NCI-H187 treated with DMSO at 0.1 percent for 48 hours (cell line): ENCODE measurements at places on chromosomes 7 and 10.

DNA sequence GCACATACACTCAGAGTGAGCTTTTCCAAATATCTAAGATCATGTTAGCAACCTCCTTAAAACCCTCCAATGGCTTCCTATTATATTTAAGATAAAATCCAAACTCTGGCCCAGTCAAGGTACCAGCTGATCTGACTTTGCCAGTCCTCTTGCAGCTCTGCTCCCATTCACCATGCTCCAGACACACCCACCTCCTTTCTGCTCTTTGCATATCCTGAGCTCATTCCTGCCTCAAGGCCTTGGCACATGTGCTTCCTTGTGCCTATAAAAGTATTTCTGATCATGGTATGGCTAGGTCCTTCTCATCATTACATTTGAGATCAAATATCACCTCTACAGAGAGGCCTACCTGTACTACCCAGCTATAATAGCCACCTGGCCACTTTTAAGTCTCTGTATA is 27.5 kb downstream of the XPNPEP1 start:
- no peak for DNase-seq

DNA sequence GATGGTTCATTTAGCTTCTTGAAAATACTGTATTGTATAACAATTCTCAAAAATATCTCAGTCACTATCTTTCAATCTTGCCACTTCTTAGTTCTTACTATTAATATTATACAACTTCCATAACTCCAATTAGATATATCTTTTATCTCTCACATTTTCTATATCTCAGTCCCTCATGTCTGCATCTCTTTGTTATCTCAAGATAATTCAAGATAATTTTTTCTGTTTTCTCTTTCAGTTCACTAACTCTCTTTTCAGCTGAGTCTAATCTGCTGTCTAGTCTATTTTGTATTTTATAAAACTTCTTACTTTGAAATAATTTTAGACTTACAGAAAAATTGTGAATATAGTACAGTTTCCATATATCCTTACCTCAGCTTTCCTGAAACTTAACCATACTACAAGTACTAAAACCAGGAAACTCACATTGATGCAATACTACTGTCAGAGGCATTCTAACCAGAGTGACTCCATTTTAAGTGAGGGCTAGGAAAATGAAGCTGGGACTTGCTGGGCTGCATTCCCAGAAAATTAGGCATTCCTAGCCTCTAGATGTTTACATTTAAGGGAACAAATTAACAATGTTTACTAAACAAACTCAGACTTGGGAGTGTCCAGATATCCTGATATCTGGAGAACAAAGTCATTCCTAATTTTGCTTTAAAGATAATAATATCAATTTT is 38.4 kb downstream of the DNAJC1 start:
- no peak for DNase-seq

- DNase-seq: no peak
These were observed 111.5 kb downstream of the NPTX2 start for GRCh38 chr7:98728555-98728954.

DNA sequence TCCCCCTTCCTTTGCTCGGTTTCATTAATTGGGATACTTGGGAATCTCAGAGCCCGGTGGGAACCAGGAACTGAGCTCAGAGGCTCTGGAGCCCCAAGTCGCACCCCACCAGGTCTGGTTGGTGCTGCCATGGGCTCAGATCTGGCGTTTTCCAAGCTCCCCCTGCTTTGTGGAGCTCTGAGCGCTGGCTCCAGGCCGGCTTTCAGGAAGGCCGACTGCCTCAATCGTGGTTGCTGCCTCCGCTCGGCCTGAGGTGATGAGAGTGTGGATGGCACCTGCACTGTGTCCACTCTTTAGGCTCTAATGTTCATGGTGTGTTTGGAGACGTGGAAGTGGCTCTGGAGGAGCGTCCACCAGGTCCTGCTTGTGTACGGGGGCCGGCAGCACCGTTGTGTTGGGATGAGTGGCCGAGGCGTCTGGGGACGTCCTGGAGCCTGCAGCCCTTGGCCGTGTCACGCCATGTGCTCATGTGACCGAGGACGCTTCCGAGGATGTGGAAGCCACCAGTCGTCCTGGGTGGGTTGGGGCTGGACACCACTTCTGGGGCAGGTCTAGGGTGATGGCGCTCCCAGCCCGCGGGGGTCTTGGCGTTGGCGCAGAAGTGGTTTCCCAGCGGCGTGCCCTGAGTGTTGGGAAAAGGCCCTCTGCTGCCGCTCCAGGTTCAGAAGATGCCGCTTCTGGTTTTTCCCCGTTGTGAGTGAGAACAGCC is 8.2 kb downstream of the INPP5A start:
- no peak for DNase-seq

DNA sequence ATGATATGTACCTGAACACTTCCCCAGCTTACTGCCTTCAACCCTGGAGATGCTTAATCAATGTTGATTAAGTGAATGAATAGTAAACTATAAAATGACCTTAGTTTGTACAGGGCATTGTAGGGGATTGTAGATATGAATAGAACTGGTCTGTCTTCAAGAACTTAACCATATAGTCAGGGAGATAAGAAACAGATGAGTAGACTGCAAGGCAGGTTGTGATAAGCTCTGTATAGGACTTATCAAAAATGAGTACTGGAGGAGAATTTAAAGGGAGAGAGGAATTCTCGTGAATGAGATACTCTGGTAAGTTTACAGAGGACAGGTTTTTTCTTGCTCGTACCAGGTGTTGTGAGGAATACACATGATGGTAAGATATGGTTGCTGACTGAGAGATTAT is 27.6 kb downstream of the SGPL1 start:
- DNase-seq: no peak
